ENCODE measurements at places on chromosomes 6 and 20.

- DNase-seq = no peak
Measured at GRCh38 chr6:150883521-150883920, 18.0 kb downstream of the MTHFD1L start.

GRCh38 chr6:99951016-99951805 lies 42.8 kb downstream of the MCHR2 start:
- no peak for DNase-seq

- DNase-seq = no peak
Measured at GRCh38 chr20:47239719-47240067, 116.8 kb downstream of the ZMYND8 start.

GRCh38 chr20:3898639-3899038 lies 9.5 kb downstream of the PANK2 start:
- no peak for DNase-seq

DNA sequence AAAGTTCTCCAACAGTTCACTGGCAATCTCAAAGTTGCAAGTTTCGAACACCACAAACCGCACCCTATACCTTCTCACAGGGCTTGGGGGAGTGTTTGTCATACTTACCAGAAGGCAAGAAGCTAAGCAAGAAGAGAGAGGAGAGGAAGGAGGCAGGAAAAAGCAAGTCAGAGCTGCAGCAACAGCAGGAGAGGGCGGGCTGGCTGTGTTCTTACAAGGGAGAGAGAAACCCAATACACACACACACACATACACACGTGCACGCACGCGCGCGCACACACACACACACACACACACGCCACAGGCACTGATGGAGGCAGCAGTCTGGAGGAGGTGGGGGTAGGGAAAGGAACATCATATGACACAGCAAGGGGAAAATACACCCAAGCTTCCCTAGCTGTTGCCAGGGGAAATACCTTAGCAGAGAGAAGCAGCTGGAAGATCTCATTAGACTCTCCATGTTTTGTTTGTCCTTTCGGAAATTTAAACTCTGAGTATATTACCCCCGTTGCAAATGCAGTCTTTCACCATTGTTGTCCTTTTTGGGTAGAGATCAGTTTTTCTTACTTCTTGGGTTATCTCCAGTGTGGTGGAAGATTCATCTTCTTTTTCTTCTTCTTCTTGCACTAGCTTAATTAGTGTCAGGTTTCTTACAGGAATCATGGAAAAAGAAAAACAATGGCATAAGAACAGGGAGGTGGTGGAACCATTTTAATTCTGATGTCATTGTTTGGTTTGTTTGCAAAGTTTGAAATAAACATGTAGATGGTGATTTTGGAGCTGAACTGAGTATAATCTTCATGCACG lies at the start of gene TXLNB:
TXLNB (minus strand) TSS at position 186 of the 807 bp plus-strand sequence. CDS start 3,099 bp downstream, outside the sequence.
- peak; percentile 89 for DNase-seq

DNA sequence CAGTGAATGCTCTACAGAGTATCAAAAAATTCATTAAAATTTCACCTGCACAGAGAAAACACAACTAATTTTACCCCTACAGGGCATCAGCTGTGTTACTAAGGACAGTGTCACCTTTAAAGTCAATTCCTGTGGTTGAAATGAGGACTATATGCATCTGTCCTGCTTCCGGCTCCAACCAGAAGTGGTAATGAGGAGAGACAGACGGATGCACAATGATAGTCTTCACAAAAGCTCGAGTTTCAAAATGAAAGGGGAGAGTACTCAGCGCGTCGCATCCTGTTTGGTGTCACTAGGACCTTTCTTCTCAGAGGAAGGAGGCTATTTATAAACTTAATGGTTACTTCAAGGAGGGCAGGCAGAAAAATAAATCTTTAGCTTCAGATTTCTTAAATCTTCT lies 86.5 kb downstream of the LYRM4 start:
- no peak for DNase-seq

DNA sequence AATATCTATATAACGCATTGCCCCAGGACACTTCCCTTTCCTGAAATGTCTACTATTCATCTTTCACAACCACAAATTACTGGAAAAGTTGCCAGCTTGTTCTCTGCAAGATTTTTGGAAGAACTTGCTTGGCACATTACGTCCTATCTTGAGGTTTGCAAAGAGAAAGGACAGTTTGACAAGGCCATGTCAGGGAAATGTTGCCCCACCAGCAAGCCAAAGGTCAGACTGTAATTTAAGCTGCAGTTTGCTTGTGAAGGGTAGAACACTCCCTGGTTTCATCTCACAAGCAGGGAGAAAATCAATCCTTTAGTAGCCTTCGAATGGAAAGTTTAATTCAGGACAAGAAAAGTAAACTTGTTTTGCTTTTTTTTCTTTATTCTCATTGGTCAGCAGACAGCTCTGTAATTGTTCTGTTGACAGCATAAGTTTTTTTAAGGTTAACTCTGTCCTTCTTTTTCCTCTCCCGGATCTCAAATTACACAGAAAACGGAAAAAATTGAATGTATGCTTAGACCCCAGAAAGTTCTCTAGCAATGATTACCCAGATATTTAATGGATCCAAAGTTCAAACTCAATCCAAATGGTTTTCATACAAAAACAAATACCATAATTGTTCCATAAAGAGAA lies 541.8 kb upstream of the NRSN1 start:
- peak; percentile 16 for DNase-seq

DNA sequence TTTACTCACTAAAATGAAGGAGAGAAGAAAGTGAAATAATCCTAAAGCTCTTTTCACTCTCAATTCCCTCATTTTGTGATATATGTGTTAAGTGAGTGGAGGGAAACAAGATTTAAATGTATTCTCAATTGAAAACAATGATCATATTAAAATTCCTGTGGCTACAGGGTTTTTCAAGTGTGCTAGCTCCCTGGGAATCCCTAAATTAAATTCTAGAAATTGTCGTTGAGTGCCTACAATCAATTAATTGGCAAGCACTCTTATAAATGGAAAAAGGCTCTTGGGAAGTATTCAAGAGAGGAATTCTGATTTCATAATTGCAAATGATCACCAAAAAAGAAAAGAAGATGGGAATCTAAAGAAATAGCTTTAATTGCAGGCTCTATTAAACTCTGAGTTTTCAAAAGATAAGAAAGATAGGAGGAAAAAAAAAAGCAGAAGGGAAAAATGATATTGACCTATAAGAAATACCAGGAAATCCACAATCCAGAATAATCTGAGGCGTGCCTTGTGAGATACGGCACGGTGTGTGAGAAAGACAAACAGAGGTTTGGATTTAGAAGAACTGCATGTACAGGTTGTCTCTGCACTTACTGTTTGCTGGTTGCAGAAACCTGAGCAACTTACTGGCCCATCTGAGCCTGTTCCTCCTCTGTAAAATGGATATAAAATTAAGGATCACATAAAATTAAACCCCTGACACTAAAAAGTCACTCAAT lies 18.3 kb upstream of the MBOAT1 start:
- DNase-seq = no peak

DNA sequence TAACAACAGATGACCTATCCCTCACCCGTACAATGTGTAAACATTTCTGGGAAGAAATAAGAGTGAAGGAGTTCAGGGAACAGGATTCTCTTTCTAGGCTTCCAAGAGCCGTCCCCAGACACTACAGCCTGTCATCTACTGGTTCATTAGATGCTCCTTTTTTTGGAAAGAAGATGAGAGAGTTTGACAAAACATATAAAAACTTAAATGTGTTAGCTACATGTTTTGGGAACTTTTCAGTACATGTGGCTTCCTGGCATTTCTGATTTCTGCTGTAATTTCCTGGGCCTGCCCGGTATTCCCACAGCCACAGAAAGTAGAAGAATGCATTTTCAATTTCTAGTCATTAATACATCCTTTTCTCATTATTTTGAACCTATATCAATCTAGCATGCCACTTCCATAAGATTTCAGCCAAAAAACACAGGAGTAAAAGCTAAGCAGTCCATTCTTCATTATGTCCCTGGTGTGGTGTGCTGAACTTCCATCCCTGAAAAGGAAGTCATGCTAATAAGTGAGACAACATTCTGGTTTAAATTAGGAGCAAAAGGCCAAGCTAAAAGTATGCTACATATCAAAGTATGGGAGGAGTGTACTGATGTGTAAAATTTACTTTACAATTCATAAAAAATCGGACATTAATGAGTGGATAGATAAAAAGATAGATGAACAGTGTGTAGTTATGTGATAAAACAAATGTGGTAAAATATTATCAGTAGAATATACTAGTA lies 198.2 kb downstream of the WDR27 start:
- DNase-seq = no peak

DNA sequence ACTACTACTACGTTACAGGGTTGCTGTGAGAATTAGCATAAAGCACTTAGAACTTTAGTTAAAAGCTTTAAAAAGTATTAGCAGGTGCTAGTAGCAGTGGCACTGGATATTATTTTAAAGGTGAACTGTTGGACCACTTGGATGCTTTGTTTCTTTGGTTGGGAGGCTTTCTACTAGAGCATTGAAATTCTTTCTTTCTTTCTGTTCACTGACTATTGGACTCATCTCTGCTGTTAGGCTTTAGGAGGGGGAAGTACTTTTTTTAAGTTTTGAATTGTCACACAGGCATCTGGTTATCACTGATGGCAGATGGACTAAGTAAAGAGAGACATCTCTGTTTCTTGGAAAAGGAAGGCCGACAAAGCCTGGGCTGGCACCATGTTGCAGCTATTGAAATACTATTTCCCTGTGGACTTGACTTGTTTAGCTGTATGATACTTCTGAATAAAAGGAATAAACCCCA lies 4.8 kb downstream of the TBPL1 start:
- no peak for DNase-seq

DNA sequence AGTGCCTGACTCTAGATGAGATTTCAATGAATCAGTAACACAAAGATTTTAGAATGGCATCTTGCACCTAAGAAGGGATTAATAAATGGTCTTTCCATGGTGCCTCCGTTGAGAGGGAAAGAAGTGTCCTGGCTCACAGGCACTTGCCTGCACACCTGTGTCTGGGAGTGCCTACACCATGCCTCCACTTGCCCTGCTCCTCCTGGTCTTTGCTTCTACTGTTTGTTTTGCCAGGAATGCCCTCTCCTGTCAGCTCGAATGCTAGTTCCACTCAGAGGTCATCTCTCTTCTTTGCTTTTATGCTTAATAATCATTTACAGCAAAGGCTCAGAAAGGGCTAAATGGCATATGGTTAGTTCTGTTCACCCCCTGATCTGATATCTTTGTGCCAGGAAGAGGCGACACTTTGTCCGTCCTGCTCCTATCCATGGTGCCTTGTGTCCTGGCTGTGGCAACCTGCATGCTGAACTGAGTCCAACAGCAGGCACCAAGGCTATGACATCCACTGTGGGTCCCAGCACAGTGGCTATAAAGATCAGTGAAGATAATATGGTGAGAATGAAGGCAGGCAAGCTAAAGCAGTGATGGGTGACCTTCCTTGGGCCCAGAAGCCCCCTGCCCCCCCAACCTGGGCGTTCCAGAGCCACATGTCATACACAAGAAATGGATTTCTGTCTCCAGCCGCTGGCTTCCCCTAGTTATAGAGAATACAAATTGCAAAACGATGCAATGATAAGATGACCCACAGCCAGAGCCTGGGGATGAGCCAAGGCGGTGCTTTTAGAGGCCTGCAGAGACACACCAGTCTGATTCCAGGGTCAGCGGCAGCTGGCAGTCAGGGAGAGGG lies 1.4 kb downstream of the C6orf132 start:
- no peak for DNase-seq

DNA sequence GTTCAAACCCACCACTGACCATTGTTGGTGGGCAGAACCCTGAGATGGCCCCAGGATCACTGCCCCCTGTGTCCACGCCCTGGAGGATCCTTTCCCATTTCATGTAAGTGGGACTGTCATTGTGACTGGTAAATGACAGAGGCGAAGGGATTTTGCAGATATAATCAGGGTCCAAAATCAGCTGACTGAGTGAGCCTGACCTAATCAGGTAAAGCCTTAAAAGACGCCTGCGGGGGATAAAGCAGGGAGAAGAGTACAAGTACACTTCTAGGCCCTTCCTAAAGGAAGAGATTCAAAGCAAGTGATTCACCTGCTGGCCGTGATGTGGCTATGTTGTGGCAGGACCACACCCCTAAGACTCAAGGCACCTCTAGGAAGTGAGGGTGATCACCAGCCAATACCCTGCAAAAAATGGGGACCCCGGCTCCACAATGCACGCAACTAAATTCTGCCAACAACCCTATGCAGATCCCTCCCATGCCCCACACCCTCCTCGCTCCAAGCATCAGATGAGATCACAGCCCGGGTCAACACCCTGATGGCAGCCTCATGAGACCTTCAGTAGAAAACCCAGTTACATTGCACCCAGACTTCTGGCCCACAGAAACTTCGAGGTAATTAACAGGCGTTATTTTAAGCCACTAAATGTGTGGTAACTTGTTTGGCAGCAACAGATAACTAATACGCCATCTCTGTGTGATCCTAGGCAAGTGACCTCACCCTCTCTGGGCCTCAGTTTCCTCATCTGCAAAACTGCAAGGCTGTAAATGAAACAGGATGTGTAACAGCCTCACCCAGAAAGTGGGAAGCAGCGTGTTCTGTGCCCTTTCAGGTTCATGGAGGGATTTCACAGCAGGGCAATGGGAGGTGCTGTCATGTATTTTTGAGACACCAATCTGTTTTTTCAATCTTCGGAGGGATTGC lies 11.3 kb downstream of the PREX1 start:
- DNase-seq = no peak

- no peak for DNase-seq
Measured at GRCh38 chr6:81749707-81750106, 2.8 kb downstream of the TENT5A start.

DNA sequence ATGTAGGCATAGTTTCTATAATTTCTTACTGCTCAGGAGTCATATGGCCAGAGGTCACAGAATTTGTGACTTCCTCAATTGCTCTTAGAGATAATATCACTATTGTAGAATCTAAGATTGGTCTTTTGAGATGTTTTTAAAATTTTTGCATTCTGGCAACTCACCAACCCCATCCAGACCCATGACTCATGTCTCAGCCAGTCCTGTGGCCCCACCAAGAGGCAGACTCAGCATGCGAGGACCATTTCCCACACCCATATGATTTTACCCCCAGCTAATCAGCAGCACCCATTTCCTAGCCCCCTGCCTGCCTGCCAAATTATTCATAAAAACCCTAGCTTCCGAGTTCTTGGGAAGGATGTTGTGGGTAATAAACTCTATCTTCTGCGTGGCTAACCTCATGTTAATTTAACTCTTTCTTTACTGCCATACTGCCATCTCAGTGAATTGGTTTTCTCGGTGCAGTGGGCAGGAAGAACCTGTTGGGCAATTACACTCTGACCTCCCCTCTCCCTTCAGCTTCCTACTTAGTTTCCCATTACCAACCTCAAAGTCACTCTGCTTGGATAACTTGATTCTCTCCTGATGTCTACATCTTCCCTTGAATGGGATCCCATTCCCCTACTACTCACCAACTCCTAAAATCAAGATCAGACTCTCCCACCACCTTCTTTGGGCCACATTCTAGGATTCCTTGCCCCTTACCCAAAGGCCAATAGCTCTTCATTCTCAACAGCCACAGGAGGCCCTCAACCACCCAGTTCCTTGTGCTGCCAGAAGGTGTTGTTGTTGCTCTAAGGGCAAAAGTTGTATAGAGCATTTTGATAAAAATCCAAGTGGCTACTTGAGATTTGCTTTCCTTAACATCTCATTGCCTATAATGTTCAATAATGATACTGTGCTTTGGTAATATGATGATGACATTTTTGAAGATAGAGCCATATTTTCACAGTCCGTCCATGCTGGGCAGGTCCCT lies 16.2 kb upstream of the IYD start:
- peak; percentile 48 for DNase-seq

Data from renal cortical epithelial cell (primary cell).